ENCODE measurements at places on chromosomes 12 and 14.

DNA sequence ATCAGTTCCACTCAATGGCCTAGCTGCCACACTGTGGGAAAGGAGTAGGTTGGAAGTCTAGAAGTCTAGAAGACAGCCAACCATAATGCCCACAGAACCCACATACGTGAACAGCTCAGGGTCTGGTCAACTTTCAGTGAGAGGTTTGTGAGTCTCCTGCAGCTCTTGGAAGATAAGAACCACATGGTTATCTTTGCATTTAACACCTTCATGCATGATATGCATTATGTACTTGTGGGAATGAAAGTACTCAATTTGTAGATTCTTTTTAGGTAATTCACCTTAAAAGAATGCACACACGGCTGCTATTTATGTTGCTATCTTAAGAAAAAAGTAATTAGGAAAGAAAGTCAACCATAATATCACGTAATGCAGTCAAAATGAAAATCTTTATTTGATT lies 126.7 kb downstream of the ESRRB start:
- no peak for DNase-seq

GRCh38 chr12:132522592-132523380 lies 32.8 kb downstream of the FBRSL1 start:
- no peak for DNase-seq

DNA sequence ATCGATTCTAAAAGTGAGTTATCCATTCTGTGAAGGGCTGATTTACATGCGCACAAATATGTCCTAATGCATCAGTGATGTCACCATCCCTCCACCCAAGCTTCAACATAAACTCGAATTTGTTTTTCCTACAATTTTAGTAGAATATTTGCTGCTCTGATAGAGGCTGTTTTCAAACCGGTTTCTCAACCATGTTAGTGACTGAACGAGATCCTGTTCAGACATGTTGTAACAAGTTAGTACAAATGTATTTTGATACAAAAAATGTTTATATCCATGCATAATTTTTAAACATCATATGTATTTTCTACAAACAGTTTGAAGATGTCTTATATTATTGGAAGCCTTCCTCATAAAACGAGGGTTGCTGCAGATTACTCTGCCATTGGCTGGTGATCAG lies 12.7 kb upstream of the PRB2 start:
- DNase-seq: no peak

DNA sequence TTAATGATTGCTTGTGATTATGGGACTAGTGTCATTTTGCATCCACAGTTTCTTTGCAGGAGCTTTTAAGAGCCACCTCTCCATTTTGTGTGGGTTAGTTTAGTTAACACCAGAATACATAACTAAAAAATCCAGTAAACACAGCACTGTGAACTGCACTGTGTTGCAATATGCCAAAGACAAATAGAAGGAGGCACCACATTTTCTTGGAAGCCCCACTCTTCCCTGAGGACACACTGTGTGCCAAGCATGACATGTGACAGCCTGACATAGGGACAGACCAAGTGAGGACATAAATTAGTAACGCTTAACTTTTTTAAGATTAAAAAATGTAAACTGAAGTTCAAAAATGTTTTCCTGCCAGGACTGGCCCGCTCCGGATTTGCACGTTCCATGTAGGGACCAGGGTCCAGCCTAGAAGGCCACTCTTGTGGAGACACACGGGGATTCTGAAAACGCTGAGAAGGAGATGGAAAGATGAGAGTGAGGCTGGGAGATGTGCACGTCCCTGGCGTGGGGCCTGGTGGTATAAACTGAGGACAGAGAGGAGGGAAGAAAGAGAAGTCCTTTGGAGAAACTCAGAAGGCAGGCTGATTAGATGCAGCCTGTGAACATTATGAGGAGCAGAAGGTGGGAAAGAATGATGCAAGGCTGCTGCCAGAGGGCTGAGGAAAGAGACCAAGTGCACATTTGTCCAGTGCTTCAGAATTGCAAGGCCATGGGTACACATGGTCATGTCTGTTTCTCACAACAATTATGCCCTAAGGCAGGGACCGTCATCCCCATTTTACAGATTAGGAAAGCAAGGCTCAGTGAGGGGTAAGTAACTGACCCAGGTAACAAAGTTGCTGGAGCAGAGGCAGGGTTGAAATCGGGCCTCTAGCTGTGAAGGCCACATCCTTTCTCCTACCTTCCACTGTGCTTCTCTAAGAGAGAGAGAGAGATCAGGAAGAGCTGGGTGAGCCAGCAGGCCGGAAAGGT lies 45.1 kb downstream of the ISCA2 start:
- no peak for DNase-seq

GRCh38 chr12:90163975-90164374 lies 455.3 kb upstream of the ATP2B1 start:
- DNase-seq: no peak

- DNase-seq: no peak
These were observed 91.8 kb upstream of the EEA1 start for GRCh38 chr12:93020631-93021597.

DNA sequence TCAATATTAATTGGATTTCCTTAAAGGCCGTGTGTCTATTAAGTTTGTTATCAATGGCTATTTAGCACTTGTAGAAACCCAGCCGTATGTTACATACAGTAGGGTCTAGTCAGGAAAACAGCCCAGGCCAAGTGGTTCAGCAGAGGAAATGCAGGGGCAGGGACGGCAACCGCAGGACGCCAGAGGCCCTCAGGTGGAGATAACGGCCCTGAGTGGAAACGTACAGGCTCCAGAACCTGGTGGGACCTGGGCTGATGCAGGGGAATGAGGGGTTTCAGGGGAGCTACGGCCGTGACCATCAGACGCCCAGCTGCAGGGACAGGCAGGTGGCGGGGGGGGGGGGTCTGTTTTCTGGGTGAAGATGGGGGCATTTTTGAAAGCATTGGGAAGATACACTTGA lies 3.7 kb upstream of the ANKLE2 start:
- no peak for DNase-seq
